SK-MEL-5 (cell line): ENCODE measurements at places on chromosomes 2 and 18.

- DNase-seq = no peak
Measured at GRCh38 chr2:227320305-227321094, 4.6 kb upstream of the MFF start.

DNA sequence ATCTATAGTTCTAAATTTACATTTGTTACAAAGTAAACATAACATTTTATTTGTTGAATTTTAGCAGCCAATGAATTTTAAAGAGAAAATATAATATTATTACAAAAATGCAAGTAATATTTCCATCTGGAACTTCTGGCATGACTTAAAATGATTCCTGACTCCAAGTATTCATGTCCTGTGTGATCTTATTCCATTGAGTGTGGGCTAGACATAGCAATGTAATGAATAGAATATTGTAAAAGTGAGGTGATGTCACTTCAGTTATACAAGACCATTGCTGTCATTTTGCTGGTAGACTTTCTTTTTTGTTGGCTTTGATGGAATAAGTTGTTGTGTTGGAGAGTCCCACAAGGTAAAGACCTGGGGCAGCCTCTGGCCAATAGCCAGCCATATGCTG lies 912.2 kb upstream of the PIK3C3 start:
- no peak for DNase-seq

DNA sequence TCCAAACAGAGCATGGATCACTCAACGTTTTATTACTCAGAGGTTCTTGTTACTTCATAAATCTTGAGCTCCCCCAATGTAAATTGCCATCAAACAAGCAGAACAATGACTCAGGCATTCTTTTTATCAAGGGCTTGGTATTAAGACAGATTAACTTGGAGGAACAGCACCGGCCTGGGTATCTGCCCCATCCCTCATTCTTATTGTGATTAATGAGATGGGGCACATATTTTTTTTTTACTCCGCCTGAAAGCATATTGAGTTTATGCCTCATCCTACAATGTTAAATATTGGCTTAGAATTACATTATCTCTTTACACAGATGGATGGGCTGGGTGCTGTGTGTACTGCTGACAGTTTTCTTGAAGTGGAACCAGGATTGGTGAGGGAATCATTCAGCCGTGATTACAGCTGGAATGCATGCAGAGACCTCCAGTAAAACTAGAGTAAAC lies 387.3 kb downstream of the CLIP4 start:
- no peak for DNase-seq

GRCh38 chr18:73696171-73696570 lies 451.5 kb downstream of the FBXO15 start:
- no peak for DNase-seq

DNA sequence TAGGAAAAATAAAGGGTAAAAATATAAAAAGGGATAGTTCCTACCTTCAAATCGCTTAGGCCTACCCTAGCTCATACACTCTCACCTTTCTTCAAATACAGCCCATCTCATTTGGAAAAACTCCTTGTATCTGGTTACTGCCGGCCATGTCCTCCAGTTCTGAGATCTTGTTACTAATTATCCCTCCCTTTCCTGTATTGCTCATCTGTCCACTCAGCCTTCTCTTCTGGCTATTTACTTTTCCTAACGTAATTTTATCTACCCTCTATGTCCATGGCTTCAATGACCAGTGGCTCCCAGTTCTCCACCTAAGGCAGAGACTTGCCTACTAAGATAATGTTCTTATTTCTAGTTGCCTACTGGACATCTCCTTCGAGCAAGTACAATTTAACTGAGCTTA lies 342.9 kb upstream of the ACVR2A start:
- DNase-seq = no peak

DNA sequence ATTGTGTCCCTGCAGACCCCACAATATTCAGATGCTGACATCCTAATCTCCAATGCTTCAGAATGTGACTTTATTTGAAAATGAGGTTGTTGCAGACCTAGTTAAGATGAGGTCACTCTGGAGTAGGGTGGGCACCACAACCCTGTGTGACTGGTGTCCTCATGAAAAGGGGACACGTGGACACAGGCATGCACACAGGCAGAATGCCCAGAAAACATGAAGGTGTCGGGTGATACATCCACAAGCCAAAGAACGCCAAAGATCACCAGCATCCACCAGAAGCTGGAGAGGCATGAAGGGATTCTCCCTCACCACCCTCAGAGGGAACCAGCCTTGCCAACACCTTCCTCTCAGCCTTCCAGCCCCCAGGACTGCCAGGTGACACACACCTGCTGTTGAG lies 69.3 kb downstream of the AFF3 start:
- DNase-seq = no peak

DNA sequence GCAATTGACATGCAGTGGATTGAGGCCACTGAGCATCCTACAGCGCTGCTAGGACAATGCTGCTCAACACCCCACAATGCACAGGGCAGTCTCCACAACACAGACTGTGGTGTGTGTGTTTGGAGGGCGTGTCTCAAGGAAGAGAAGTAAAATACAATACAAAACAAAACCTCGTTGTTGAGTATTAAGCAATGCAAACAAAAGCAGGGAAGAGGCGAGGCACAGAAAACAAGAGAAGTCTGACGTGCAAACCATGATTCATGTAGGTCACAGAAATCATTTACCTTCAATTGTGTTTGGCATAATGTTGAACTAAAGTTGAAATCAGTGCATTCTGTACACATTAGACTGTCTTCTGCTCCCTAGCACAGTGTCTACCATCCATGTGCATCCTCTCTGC lies 260.9 kb downstream of the PHLPP1 start:
- DNase-seq = no peak

- no peak for DNase-seq
Measured at GRCh38 chr2:240512666-240513535, 44.9 kb downstream of the ANKMY1 start.

GRCh38 chr2:168736649-168737445 lies 65.6 kb upstream of the NOSTRIN start:
- no peak for DNase-seq

GRCh38 chr2:164697688-164698461 lies 76.6 kb upstream of the GRB14 start:
- peak; percentile 54 for DNase-seq
